ENCODE measurements at places on chromosomes 12 and 14. TPM values are rescaled to one million over a fixed set of nuclear protein-coding genes. Genes with fewer than 3 reads are reported as not detected.
A peak's percentile ranks its signal among the peaks of the same experiment; 100 is the strongest.

KRT77 gene
- not detected for total RNA-seq

CLEC1B gene
- 0.22 TPM for total RNA-seq

TAMALIN gene
- total RNA-seq, result 13.0 TPM

AICDA gene
- not detected for total RNA-seq

GRCh38 chr12:44000309-44000952 lies 164.6 kb downstream of the TMEM117 start:
- peak; percentile 19 for DNase-seq
- H3K27ac ChIP-seq, result no peak overlapping the region
- no peaks in the 10 kb centered on the region for H3K4me1 ChIP-seq
- no peaks in the 10 kb centered on the region for H3K27me3 ChIP-seq

- H3K27me3 ChIP-seq, result no peaks in the 10 kb centered on the region
- no peak for DNase-seq
- no peak overlapping the region for H3K4me3 ChIP-seq
- H3K36me3 ChIP-seq, result no peaks in the 10 kb centered on the region
- no peak overlapping the region for H3K27ac ChIP-seq
Measured at GRCh38 chr12:98296462-98297079, 218.8 kb upstream of the TMPO start.

- no peaks in the 10 kb centered on the region for H3K4me1 ChIP-seq
- no peaks in the 10 kb centered on the region for H3K36me3 ChIP-seq
- no peak overlapping the region for H3K4me3 ChIP-seq
- DNase-seq, result no peak
Measured at GRCh38 chr14:76456891-76457586, 81.1 kb downstream of the ESRRB start.

- peak overlapping the region; percentile 90 for H3K27ac ChIP-seq
- peak; percentile 76 for DNase-seq
- peak overlapping the region; percentile 94 for H3K4me3 ChIP-seq
- H3K36me3 ChIP-seq, result peaks cover 21% of the 10 kb centered on the region
- H3K27me3 ChIP-seq, result no peaks in the 10 kb centered on the region
Measured at GRCh38 chr12:92143686-92144630, 1.7 kb downstream of the BTG1 start.

DNA sequence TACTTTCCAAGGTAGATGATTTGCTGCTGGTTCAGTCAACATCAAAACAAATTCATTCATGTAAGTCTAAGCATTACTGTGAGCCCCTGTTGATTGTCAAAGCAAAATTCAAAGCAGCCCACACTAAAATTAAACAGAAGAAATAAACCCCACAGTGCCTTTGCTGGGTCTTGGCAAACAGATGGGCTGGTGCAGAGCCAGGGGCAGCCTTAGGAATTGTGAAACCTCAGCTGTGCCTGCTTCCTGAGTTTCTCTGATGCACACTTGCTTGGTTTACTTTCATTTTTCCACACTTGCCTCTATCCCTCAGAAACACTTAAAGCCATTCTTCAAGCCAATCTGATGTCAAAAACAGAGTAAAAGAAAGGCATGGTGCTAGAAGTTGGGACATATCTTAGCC lies 6.6 kb upstream of the PLEKHG7 start:
- H3K4me3 ChIP-seq, result no peak overlapping the region
- DNase-seq, result peak; percentile 31
- no peaks in the 10 kb centered on the region for H3K4me1 ChIP-seq

GRCh38 chr14:21038441-21039422 lies 3.4 kb upstream of the RNASE7 start:
- H3K36me3 ChIP-seq, result no peaks in the 10 kb centered on the region
- no peak overlapping the region for H3K4me3 ChIP-seq
- peak; percentile 73 for DNase-seq
- peak overlapping the region; percentile 76 for H3K27ac ChIP-seq

GRCh38 chr14:93002851-93003298 lies 79.9 kb downstream of the CHGA start:
- H3K4me3 ChIP-seq, result no peak overlapping the region
- no peak overlapping the region for H3K27ac ChIP-seq
- DNase-seq, result no peak
- H3K36me3 ChIP-seq, result no peaks in the 10 kb centered on the region
- peaks cover 21% of the 10 kb centered on the region for H3K4me1 ChIP-seq
- H3K27me3 ChIP-seq, result no peaks in the 10 kb centered on the region

- no peak overlapping the region for H3K27ac ChIP-seq
- H3K36me3 ChIP-seq, result no peaks in the 10 kb centered on the region
- peaks cover 24% of the 10 kb centered on the region for H3K4me1 ChIP-seq
- peak; percentile 50 for DNase-seq
- no peaks in the 10 kb centered on the region for H3K27me3 ChIP-seq
Measured at GRCh38 chr14:68380329-68380741, 412.5 kb downstream of the ZFP36L1 start.

- no peak for DNase-seq
- no peaks in the 10 kb centered on the region for H3K27me3 ChIP-seq
- H3K27ac ChIP-seq, result no peak overlapping the region
- H3K4me3 ChIP-seq, result no peak overlapping the region
- no peaks in the 10 kb centered on the region for H3K4me1 ChIP-seq
Measured at GRCh38 chr12:24470050-24470449, 478.9 kb downstream of the BCAT1 start.

DNA sequence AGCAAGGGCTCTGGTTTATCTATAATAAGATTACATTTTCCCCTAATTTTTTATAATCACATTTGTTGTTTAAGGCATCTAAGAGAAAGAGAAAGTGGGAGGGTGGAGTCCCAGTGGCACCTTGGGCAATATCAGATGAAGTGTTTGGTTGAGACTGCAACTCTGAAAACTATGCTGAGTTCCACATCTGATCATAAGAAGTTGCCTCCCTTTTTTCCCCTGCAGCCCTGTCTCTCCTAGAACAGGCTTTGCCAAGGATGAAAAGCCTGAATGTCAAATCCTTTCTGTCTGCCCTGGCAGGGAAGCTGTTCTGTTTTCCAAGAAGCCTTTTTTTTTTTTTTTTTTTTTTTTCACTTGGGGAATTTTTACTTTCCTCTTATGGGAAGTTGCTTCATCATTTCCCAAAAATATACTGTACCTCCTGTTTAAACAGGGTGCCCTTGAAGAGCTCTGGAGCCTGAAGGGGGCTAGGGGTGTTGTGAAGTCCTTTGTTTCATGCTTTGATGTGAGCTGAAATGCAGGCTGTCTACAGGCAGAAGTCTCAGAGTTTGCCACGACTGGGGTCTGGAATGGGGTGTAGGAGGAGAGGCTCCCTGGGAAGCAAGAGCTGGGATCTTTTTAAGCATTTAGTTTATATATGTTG lies 71.3 kb downstream of the SUSD6 start:
- no peak for DNase-seq
- H3K27me3 ChIP-seq, result no peaks in the 10 kb centered on the region
- H3K27ac ChIP-seq, result peak overlapping the region; percentile 62
- peaks cover 68% of the 10 kb centered on the region for H3K4me1 ChIP-seq
- H3K36me3 ChIP-seq, result no peaks in the 10 kb centered on the region

GRCh38 chr12:57134949-57135348 lies 6.7 kb downstream of the LRP1 start:
- H3K27me3 ChIP-seq, result no peaks in the 10 kb centered on the region
- H3K4me3 ChIP-seq, result no peak overlapping the region
- H3K36me3 ChIP-seq, result peaks cover 8% of the 10 kb centered on the region
- no peaks in the 10 kb centered on the region for H3K4me1 ChIP-seq

DNA sequence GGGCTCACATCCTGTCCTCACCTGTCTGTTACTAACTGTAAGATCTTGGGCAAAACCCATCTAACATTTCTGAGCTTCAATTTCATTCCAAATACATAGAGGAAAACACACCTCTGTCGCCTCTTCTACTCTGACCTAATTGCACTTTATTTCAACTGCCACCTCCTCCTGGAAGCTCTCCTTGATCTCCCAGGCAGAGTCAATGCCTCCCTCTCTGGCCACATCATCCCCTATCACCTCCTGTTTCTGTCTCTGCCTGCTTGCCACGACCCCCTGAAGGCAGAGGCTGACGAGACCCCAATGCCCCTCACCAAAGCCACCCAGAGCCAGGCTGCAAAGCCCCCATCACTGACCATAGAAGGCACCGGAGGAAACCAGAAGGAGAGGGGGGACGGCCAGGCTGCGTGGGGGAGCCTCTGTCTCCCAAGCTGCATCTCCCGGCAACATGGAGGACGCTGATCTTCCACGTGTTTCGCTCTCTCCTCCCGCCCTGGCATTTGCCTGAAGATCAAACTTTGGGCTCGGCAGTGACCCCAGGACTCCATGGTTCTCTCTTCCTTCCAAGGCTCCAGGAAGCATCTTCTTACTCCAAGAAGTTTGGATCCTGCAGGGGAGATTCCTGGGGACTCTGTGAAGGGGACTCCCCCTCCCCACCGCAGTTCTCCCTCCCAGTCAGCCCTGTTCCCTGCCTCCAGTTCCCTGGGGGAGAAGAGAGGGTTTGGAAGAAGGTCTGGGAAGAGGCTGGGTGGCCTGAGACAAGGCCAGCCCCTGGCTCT lies 50.1 kb upstream of the BCL11B start:
- H3K36me3 ChIP-seq, result no peaks in the 10 kb centered on the region
- H3K27ac ChIP-seq, result no peak overlapping the region
- H3K27me3 ChIP-seq, result no peaks in the 10 kb centered on the region
- no peaks in the 10 kb centered on the region for H3K4me1 ChIP-seq
- no peak for DNase-seq
- no peak overlapping the region for H3K4me3 ChIP-seq

DNA sequence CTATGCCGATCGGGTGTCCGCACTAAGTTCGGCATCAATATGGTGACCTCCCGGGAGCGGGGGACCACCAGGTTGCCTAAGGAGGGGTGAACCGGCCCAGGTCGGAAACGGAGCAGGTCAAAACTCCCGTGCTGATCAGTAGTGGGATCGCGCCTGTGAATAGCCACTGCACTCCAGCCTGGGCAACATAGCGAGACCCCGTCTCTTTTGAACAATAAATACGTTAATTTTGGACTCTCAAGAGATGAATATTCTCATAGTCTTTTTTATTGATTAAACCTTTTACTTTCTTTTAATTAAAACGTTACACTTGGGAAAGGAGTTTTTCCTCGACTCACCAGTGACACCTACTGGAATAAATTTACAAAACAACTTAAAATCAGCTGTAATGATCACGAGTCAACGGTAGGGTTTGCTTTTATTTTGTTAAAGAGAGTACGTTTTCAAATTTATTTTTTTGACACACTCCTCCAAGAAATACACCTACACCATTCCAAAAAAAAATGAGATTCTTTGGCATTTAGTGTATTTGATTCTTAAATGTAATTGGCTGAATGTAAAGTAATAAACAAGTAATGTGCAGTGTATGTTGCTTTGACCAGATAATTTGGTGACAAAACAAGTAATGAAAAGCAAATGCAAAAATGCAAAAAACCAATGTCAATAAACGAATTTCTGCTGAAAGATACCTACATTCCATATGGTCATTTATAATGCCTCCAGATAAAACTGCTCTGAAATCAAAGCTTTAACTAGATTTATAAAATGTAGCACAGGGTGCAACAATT lies 687 bp upstream of the RPS29 start:
- H3K4me3 ChIP-seq, result peak overlapping the region; percentile 95
- peaks cover 22% of the 10 kb centered on the region for H3K36me3 ChIP-seq
- DNase-seq, result peak; percentile 33
- peaks cover 32% of the 10 kb centered on the region for H3K4me1 ChIP-seq
- no peaks in the 10 kb centered on the region for H3K27me3 ChIP-seq
- H3K27ac ChIP-seq, result peak overlapping the region; percentile 56

DNA sequence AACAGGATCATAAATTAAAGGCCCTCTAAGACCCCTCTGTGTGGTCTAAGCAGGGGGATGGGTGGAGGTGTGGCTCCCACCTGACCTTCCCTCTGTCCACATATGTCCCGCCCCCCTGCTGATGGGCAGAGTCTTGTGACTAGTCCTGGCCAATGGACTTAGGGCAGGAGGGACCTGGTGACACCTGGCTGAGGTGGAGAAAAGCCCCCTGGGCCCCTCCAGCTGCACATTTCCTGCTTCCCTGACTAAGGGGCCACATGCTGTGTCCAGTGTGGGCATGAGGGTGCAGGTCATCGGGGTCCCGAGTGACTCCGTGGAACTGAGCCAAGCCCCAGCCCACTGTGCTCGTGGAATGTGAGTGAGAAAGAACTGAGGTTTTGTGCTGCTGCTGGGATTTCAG lies 254.7 kb downstream of the ADGRD1 start:
- no peak overlapping the region for H3K4me3 ChIP-seq
- DNase-seq, result no peak
- no peaks in the 10 kb centered on the region for H3K4me1 ChIP-seq
- no peaks in the 10 kb centered on the region for H3K36me3 ChIP-seq
- H3K27me3 ChIP-seq, result no peaks in the 10 kb centered on the region
- H3K27ac ChIP-seq, result no peak overlapping the region

DNA sequence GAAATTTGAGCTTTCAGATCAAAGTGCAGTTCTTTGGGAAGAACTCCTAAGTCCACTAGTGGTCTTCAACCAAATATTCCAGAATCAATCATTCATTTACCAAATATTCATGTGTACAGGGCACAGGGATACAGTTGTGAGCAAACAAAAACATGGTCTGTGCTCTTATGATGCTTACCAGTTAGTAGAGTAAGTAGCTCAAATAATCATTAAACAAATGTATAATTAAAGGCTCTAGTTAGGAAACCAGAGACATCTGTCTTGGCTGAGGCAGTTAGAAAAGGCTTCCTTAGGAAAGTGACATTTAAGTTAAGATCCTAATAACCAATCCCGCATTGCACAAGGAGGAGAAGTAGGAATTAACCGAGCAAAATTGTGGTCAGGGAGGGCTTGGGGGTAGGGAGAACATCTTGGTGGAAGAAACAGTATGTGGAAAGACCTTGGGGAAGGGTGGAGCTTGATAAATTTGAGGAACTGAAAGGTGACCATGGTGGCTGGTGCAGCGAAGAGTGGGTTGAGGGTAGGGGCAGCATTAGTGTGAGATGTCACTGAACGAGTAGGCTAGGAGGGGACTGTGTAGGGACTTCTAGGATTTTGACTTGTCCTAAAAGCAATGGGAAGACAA lies 40.0 kb downstream of the PEBP1 start:
- no peak overlapping the region for H3K4me3 ChIP-seq
- H3K36me3 ChIP-seq, result peaks cover 77% of the 10 kb centered on the region
- H3K27me3 ChIP-seq, result no peaks in the 10 kb centered on the region
- DNase-seq, result no peak
- no peaks in the 10 kb centered on the region for H3K4me1 ChIP-seq

DNA sequence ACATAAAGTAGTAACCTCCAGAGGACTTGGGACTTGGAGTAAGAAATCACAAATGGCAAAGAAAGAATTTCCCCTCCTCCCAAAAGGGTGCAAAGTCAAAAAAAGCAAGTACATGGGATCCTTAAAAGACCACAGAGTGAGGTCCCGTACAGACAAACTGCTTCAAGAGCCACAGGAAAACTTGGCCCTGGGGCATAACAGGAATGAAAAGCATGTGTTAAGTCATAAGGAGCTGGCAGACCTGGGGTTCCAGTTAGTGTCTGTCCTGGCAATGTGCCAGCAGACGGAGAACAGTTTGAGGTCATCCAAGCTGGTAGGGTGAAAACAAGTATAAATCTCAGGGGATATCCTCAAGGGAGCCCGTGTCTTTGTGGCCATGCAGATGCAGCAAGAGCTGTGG lies 73.2 kb downstream of the HSD17B6 start:
- H3K4me3 ChIP-seq, result no peak overlapping the region
- H3K27me3 ChIP-seq, result no peaks in the 10 kb centered on the region
- peaks cover 24% of the 10 kb centered on the region for H3K4me1 ChIP-seq
- H3K27ac ChIP-seq, result no peak overlapping the region
- peak; percentile 82 for DNase-seq

- H3K36me3 ChIP-seq, result no peaks in the 10 kb centered on the region
- no peaks in the 10 kb centered on the region for H3K27me3 ChIP-seq
- no peak overlapping the region for H3K4me3 ChIP-seq
- H3K27ac ChIP-seq, result no peak overlapping the region
- no peak for DNase-seq
- H3K4me1 ChIP-seq, result no peaks in the 10 kb centered on the region
Measured at GRCh38 chr14:67389275-67389674, 22.7 kb downstream of the PLEK2 start.

Measured in adrenal gland (tissue), 19 donors.